Activated T-cell treated with anti-CD3 and anti-CD28 coated beads, Interleukin-2, amount 50 U/mL, for 24 hours (primary cell): ENCODE measurements at places on chromosomes 12 and 14.

- H3K27me3 ChIP-seq, result no peaks in the 10 kb centered on the region
- H3K4me1 ChIP-seq, result peaks cover 11% of the 10 kb centered on the region
- H3K4me3 ChIP-seq, result no peak overlapping the region
- no peak overlapping the region for H3K27ac ChIP-seq
These were observed 36.8 kb upstream of the G2E3 start for GRCh38 chr14:30521899-30522736.

GRCh38 chr12:63968673-63969072 lies 124.2 kb downstream of the SRGAP1 start:
- no peaks in the 10 kb centered on the region for H3K4me1 ChIP-seq
- DNase-seq, result no peak
- H3K4me3 ChIP-seq, result no peak overlapping the region
- H3K36me3 ChIP-seq, result no peaks in the 10 kb centered on the region

DNA sequence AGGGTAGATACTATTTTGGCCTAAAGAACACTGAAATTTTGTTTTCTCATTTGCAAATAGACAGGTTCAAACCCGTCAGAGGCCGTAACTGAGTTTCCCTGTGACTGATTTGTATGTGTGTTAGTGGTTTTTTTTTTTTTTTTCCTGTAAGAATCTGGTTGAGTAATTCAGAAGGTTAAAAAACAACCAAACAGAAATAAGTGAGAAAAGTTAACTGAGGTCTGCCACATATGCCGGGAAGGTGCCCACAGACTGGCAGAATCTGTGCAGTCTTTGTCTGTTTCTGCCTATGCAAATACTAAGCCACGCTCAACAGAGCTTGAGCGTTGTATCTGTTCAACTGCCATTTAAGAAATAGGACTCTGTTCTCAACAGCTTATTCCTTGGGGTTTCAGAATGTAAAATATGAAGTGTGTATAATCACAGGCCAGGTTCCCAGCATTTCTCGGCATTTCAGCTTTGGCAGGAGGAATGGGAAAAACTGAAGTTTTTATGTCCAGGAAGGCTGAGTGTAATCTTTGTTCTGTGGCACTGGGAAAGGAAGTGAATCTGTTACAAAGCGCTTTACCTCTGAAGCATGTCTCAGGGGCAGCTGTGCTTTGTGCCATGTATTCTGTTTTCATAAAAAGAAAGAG lies 181.9 kb downstream of the PRKCH start:
- H3K36me3 ChIP-seq, result peaks cover 81% of the 10 kb centered on the region
- H3K4me1 ChIP-seq, result peaks cover 98% of the 10 kb centered on the region
- H3K4me3 ChIP-seq, result peak overlapping the region; percentile 72
- peak; percentile 65 for DNase-seq

DNA sequence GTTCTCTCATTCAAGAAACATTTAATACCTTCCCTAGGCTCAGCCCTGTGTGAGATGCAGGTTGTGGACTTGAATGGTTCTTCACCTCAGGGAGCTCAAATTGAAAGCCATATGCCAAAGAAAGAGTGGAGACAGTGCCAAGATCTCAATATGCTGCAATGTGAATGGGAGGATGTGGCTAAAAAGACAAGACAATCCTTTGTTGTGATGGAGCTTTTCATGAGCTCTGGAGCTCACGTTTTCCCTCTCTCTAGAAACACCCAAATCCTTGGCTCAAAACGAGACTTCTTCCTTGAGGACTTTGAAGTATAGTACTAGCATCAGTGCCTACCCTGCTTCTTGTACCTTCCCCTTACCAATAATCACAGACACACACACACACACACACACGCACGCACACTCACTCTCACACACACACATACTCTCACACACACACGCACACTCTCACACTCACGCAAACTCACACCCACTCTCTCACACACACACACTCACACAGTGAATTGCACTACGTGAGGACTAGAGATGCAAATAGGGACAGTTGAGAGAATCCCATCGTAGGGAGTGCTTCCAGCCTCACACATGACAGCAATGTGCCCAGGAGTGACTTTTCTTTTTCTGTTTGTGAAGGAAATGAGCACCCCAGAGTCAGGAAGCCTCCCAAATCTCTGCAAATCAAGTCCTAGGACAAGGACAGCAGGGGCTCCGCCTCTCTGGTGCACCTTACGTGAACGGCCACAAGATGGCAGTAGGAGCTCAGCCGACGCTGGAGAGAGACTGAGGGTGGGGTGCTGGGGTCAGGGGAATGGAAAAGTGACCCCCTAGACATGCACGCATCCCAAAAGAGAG lies 231.4 kb downstream of the PCNX1 start:
- no peak overlapping the region for H3K4me3 ChIP-seq
- H3K27ac ChIP-seq, result no peak overlapping the region
- H3K4me1 ChIP-seq, result peaks cover 29% of the 10 kb centered on the region
- H3K27me3 ChIP-seq, result no peaks in the 10 kb centered on the region

DNA sequence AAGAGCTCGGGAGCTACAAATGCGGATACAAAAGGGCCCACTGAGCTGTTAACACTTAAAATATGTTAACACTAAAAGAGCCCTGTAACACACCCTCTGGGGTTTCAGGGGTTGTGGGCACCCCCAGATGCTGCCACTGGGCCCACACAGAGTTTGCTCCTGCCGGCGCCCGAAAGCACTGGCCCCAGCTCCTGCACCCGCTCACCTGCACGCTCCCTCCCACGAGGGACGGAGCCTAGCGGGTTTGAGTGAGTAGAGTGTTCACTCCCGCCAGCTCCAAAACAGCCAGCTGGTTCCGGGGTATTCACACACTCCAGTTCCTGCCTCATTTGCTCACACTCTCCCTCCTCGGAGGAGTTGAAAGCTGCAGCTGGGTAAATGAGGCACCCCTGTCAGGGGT lies 357.7 kb downstream of the ETNK1 start:
- no peak for DNase-seq
- peaks cover 5% of the 10 kb centered on the region for H3K27me3 ChIP-seq
- no peak overlapping the region for H3K27ac ChIP-seq

GRCh38 chr12:583251-583869 lies 79.9 kb downstream of the NINJ2 start:
- H3K4me3 ChIP-seq, result no peak overlapping the region
- H3K27me3 ChIP-seq, result no peaks in the 10 kb centered on the region
- no peak for DNase-seq
- no peak overlapping the region for H3K27ac ChIP-seq

- H3K36me3 ChIP-seq, result no peaks in the 10 kb centered on the region
- no peak overlapping the region for H3K27ac ChIP-seq
- no peaks in the 10 kb centered on the region for H3K4me1 ChIP-seq
- H3K27me3 ChIP-seq, result no peaks in the 10 kb centered on the region
- no peak overlapping the region for H3K4me3 ChIP-seq
These were observed 462.3 kb upstream of the LRFN5 start for GRCh38 chr14:41144370-41144769.

GRCh38 chr12:22598141-22598762 lies 26.7 kb upstream of the ETNK1 start:
- H3K27me3 ChIP-seq, result peaks cover 3% of the 10 kb centered on the region
- H3K36me3 ChIP-seq, result no peaks in the 10 kb centered on the region
- H3K4me1 ChIP-seq, result peaks cover 13% of the 10 kb centered on the region
- H3K27ac ChIP-seq, result no peak overlapping the region
- DNase-seq, result no peak

- no peak overlapping the region for H3K27ac ChIP-seq
- no peak overlapping the region for H3K4me3 ChIP-seq
- H3K4me1 ChIP-seq, result peaks cover 24% of the 10 kb centered on the region
- H3K36me3 ChIP-seq, result no peaks in the 10 kb centered on the region
- DNase-seq, result no peak
These were observed 159.9 kb upstream of the PARP11 start for GRCh38 chr12:4032924-4033615.

- no peak overlapping the region for H3K27ac ChIP-seq
- no peak for DNase-seq
- no peak overlapping the region for H3K4me3 ChIP-seq
- H3K27me3 ChIP-seq, result no peaks in the 10 kb centered on the region
- peaks cover 3% of the 10 kb centered on the region for H3K4me1 ChIP-seq
These were observed 13.4 kb upstream of the SNX6 start for GRCh38 chr14:34643361-34643760.

DNA sequence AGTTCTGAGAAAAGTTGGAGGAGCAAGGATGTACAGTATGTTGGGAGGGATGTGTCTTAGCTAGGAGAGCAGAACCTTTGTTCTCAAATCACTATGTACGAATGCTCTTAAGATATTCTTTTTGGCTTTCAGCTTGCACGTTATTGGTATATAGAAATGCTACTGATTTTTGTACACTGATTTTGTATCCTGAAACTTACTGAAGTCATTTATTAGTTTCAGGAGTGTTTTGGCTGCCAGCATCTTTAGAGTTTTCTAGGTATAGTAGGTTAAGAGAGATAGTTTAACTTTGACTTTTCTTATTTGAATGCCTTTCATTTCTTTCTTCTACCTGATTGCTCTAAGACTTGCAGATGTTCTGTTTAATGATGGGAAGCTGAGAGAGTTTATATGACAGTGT lies 442.8 kb upstream of the FBXO33 start:
- no peak for DNase-seq
- H3K27ac ChIP-seq, result no peak overlapping the region
- no peaks in the 10 kb centered on the region for H3K36me3 ChIP-seq
- no peak overlapping the region for H3K4me3 ChIP-seq
- no peaks in the 10 kb centered on the region for H3K27me3 ChIP-seq

- H3K4me1 ChIP-seq, result no peaks in the 10 kb centered on the region
- H3K36me3 ChIP-seq, result no peaks in the 10 kb centered on the region
- DNase-seq, result no peak
These were observed 248.1 kb downstream of the APAF1 start for GRCh38 chr12:98893126-98893674.

DNA sequence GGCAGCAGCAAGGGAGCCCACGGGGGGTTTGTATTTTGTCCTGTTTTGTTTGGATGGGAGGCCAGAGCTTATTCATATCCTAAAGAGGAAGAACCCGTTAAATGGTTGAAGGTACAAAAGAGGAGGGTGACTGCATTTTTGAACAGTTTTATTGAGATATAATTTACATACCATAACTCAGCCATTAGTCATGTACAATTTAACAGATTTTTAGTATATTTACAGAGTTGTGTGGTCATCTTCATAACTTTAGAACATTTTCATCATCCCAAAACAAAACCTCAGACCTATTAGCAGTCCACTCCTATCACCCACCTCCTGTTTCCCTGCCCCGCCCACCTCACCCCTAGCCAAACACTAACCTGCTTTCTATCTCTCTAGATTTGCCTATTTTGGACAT lies 12.6 kb downstream of the NRDE2 start:
- peaks cover 67% of the 10 kb centered on the region for H3K36me3 ChIP-seq
- no peak for DNase-seq
- peaks cover 32% of the 10 kb centered on the region for H3K4me1 ChIP-seq
- no peak overlapping the region for H3K4me3 ChIP-seq
- H3K27ac ChIP-seq, result peak overlapping the region; percentile 63
- no peaks in the 10 kb centered on the region for H3K27me3 ChIP-seq

- peaks cover 83% of the 10 kb centered on the region for H3K4me1 ChIP-seq
- H3K27me3 ChIP-seq, result no peaks in the 10 kb centered on the region
- peak overlapping the region; percentile 99 for H3K27ac ChIP-seq
- H3K36me3 ChIP-seq, result peaks cover 87% of the 10 kb centered on the region
- DNase-seq, result peak; percentile 46
- H3K4me3 ChIP-seq, result peak overlapping the region; percentile 98
These were observed 1.6 kb upstream of the TAPBPL start for GRCh38 chr12:6450091-6450868.

DNA sequence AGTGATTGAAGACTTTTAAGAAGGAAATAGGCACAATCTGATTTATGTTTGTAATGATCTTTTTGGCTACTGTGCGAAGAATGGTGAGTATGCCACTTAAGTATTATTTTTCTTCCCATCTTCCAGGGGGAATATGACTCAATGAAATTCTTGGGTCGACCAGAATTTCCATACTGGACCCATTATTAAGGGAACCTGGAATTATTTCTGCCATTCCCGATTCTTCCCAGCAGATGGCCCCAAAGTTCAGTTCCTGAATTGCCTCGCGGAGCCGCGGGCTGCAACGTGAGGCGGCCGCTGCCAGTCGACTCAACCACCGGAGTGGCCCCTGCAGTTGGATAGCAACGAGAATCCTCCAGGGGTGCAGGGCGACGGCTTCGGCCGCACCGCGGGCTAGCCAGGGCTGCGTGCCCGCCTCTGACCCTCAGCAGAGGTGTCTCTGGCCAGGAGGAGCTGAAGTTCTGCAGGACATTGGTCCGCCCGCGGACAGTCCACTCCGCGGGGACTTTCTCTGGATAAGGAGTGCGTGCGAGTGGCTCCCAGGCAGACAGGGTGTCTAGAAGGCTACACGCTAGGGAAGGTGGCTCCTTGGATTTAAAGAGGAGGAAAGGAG lies 628 bp upstream of the TSHR start:
- H3K36me3 ChIP-seq, result no peaks in the 10 kb centered on the region
- peak overlapping the region; percentile 81 for H3K4me3 ChIP-seq
- peaks cover 17% of the 10 kb centered on the region for H3K27me3 ChIP-seq
- peak overlapping the region; percentile 76 for H3K27ac ChIP-seq

- peaks cover 93% of the 10 kb centered on the region for H3K36me3 ChIP-seq
- no peak overlapping the region for H3K4me3 ChIP-seq
- DNase-seq, result no peak
- peaks cover 45% of the 10 kb centered on the region for H3K4me1 ChIP-seq
- H3K27ac ChIP-seq, result peak overlapping the region; percentile 95
These were observed 30.5 kb downstream of the RAB35 start for GRCh38 chr12:120085920-120086645.

GRCh38 chr12:7935590-7936581 lies at the start of gene SLC2A3:
Gene SLC2A3 (minus strand): TSS chr12:7936187. CDS start chr12:7936034, 153 bp downstream.
- peak; percentile 79 for DNase-seq
